Right atrium auricular region (tissue), 2 donors: ENCODE measurements at places on chromosomes 5 and 9. TPM values are rescaled to one million over a fixed set of nuclear protein-coding genes. Genes with fewer than 3 reads are reported as not detected.

DNA sequence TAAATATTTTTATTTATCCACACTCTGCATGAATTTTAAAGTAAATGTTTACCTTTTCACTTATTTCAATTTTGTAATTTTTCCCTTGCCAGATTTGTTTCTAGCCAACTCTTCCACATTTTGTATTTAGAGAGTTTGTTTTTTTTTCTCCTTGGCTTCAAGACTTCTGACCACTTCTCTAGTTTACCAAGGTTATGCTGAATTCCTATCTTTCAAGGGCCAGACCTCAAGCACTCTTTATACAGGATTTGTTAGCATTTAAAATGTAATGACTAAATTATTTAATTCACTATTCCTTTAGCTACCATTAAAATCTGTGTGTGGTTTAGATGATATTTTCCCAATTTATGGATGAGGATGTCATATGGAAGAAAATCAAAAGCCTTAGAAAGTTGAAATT lies 42.5 kb downstream of the MEF2C start:
- no peak for DNase-seq

- no peak for DNase-seq
Observed at GRCh38 chr5:93117751-93118531, 463.1 kb downstream of the NR2F1-AS1 start.

DNA sequence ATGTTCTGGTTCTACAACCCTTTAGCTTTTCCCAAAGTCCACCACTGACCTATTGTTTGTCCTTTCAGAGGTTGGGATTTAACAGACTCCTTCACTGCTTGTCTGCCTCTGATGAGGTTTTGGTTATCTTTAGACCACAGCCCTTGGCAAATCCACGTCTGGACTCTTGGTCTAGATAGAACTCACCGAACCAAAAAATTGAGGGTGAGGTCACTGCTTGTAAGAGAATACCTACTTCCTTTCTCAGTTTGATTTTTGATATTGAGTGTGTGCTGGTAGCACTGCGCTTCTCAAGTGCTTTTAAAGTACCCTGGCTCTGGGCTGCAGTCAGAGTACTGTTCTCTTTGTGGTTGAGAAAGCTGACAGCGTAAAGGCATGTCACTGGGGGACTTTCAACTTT lies 61.7 kb downstream of the JMY start:
- DNase-seq: no peak

The EGR1 gene
- 73.0 TPM for total RNA-seq

The ZNF169 gene
- total RNA-seq: 6.5 TPM

- no peak for DNase-seq
Observed at GRCh38 chr5:139251281-139251687, 42.3 kb upstream of the MATR3 start.

DNA sequence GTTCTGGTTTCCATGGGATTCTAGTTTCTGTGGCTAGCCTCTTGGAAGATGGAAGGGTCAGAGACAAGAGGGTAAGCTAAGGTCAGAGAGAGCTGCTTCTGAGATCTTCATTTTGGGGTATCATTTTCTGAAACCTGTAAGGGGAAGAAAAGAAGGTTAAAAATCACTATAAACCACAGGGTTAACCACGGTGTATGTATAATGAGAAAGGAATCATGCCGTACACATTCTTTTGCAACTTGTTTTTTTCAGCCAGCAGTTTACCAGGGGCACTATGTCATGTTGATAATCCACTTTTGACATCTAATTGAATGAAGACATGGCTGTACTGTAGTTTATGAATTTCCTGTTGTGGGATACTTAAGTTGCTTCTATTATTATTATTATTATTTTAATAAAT lies 164.4 kb downstream of the FOCAD start:
- DNase-seq: no peak

- DNase-seq: no peak
Observed at GRCh38 chr5:54148858-54149257, 161.5 kb downstream of the ARL15 start.

GRCh38 chr9:78682216-78682615 lies 385.3 kb downstream of the PSAT1 start:
- no peak for DNase-seq
